ENCODE measurements at places on chromosomes 2 and 18.

- no peak for DNase-seq
Observed at GRCh38 chr18:69838620-69839411, 108.9 kb downstream of the CD226 start.

DNA sequence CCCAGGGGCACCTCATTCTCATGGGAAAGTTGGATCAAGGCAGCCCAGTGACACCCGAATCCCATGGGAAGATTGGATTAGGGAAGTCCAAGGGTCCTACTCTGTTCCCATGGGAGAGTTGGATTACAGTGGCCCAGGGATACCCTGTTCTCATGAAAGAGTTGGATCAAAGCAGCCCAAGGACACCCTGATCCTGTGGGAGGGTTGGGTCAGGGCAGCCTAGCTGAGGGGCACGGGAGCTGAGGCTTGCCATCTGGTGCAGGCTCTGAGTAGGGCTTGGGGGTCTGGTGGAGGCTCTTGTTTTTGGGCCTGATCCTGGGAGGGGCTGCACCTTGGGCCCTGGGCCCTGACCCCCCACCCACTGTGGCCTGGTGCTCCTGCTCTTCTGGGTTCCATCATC lies 87.1 kb downstream of the ACKR3 start:
- DNase-seq, result no peak

- no peak for DNase-seq
Observed at GRCh38 chr2:223214394-223215253, 162.6 kb downstream of the KCNE4 start.

- DNase-seq, result no peak
Observed at GRCh38 chr2:129748250-129748649, 231.2 kb upstream of the RAB6C start.

Measured in urothelium cell line (cell line).